Activated T-cell treated with anti-CD3 and anti-CD28 coated beads for 1 hour (primary cell): ENCODE measurements at places on chromosomes 6 and 20.

DNA sequence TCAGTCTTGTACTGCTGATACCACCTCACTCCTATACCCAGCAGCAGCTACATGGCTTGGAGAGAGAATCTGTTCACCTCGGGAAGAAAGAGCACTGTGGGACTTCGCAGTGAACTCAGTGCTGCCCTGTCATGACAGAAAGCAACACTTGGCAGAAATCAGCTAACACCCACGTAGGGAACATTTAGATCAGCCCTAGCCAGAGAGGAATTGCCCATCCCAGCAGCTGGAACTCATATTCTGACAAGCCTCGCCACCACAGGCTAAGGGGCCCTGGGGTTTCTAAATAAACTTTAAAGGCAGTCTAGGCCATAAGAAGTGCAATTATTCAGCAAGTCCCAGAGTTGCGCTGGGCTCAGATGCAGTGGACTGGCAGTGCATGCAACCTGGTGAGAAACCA, 1266.8 kb downstream of the GRIK2 start:
- no peak for DNase-seq

DNA sequence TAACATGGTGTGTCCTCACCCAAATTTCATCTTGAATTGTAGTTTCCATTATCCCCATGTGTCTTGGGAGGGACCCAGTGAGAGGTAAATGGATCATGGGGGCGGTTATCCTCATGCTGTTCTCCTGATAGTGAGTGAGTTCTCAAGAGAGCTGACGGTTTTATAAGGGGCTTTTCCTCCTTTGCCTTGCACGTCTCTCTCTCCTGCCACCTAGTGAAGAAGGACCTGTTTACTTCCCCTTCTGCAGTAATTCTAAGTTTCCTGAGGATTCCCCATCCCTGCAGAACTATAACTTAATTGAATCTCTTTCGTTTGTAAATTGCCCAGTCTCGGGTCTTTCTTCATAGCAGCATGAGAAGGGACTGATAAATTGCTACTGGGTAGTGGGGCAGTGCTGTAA, 789.3 kb downstream of the FRK start:
- no peak for DNase-seq

GRCh38 chr20:56453352-56453751, 15.1 kb upstream of the RTF2 start:
- DNase-seq, result no peak

GRCh38 chr6:13769655-13770053, 44.7 kb downstream of the MCUR1 start:
- peak; percentile 9 for DNase-seq

- DNase-seq, result no peak
Measured at GRCh38 chr6:131954775-131955107, 3.6 kb upstream of the CCN2 start.

DNA sequence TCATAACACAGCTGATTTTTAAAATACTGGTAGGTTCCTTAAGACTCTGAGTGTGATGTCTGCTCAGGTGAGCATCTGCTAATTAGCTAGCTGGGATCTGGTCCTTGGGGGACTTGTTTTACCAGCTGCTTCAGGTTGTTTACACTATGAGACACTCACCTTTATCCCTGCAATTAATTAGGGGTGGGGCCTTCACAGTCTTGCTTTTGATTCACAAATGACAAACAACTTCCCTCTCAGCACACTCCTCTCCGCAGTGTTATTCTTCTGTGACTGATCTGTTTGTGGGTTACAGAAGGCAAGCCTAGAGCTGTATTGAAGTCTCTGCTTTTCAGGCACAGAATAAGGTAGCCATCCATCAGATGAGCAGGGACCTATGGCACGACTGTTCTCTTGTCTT, 62.0 kb upstream of the CD83 start:
- DNase-seq, result no peak

- no peak for DNase-seq
Measured at GRCh38 chr6:14674458-14674857, 556.9 kb downstream of the CD83 start.

DNA sequence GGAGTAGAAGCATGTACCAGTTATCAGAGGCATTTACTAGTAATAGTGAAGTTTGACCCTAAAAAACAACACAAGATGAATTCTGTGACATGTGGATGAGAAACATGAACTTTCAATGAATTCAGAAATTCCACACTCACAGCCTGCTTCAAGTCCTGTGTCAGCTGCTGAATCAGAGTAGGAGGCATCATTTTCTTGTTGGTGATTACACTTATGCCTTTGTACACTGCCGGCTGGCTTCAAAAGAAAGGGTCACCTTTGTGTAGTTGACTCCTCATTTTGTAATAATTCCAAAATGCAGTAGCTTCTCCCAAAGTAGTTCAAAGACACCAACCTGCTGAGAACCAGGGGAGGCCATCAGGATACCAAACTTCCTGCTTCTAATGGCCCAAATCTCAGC, 165.5 kb downstream of the BACH2 start:
- no peak for DNase-seq

- DNase-seq, result no peak
Measured at GRCh38 chr6:145241039-145241438, 494.3 kb downstream of the EPM2A start.

DNA sequence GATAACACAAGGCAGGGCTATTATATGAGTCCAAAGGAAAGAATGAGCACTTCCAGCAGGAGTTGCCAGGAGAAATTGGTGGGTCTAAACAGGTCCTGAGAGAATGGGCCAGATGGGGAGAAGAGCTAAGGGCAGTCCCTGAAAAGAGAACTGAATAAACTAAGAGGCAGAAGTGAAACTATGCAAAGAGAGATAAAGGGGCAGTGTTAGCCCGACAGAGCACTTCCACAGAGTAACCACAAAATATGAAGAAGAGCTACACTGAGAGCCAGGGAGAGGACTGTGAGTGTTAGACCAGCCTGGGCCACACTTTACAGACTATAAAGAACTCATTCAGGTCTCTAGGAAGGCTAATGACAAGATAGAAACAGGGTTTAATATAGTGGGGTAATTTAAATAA, 43.8 kb downstream of the RALGAPA2 start:
- no peak for DNase-seq

DNA sequence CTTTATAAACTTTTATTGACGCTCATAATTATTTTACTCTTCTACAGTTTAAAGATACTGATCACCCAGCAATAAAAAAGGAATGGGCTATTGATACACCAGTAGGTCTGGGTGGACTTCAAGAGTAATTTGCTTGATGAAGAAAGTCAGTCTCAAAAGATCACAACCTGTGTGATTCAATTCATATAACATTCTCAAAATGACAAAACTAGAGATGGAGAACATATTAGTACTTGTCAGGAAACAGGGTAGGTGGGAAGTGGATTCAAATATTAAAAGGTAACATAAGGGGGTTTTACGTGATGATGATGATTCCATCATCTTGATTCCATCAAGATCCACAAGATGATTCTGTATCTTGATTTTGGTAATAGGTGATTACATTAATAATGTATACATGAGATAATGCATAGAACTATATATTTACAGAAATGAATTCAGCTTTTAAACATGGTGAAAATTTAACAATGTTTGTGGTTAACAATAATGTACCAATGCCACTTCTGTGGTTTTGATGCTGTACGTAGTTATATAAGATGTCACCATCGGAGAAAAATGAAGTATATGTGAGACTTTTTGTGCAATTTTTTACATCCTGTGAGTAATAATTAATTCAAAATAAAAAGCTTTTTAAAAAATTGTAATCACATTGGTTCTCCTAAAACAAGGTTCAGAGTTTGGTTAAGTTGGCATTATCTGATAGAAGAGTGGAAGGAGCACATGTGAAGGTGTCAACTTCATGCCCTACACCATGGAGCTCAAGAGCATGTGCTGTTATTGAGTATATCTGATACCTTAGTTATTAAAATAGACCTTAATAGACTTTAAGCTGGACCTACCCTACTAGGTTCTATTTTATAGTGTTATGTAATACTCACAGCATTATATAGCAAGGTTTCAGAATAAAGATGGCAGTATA, 66.3 kb upstream of the DYNLRB1 start:
- no peak for DNase-seq

GRCh38 chr6:95280686-95281273, 296.6 kb upstream of the MANEA start:
- DNase-seq, result no peak

DNA sequence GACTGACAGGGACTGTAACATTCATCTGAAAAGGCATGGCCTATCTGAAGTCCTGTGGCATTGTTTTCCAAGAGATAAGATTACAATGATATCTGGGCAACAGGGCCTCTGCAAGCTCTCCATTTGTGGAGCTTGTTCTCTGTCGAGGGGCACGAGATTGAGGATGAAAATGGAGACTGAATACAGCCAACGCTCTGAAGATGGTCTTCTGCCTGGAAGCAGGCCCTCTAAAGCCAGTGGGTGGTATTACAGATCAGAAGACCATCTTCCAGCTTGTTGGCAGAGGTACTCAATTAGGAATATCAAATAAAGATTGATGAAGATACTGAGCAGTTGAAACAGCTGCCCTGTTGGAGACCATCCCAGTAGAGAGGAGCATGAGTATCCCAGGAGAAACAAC, 288.2 kb downstream of the CENPW start:
- DNase-seq, result no peak

- DNase-seq, result no peak
Measured at GRCh38 chr6:144576871-144577270, 291.7 kb downstream of the UTRN start.

DNA sequence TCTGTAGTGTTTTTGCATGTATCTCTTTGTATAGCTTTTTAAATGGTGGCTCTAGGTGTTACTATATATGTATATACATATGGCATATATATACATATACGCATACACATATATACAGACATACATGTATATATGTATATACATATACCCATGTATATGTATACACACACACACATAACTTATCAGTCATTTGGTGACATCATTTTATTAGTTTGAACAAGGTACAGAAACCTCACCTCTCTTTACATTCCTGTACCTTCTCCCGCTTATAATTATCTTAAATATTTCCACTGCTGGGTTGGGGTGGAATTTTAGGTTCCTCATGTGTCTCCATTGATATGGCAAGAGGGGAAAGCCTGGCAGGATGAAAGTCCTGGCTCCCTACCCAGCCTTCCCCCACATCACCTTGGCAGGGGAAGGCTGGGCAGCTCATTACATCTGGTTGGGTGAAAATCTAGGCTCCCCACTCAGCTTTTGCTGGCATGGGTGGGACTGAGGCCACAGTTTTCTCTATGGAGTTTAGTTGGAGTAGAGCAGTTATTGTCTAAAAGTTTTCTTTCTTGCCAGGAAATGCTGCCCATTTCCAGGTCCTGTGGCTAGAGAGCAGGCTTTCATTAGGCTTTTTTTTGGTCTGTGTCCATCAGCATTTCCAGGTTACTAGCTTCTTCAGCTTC, 7.6 kb downstream of the GLO1 start:
- DNase-seq, result no peak

GRCh38 chr6:4606821-4607704, 169.1 kb upstream of the CDYL start:
- no peak for DNase-seq

DNA sequence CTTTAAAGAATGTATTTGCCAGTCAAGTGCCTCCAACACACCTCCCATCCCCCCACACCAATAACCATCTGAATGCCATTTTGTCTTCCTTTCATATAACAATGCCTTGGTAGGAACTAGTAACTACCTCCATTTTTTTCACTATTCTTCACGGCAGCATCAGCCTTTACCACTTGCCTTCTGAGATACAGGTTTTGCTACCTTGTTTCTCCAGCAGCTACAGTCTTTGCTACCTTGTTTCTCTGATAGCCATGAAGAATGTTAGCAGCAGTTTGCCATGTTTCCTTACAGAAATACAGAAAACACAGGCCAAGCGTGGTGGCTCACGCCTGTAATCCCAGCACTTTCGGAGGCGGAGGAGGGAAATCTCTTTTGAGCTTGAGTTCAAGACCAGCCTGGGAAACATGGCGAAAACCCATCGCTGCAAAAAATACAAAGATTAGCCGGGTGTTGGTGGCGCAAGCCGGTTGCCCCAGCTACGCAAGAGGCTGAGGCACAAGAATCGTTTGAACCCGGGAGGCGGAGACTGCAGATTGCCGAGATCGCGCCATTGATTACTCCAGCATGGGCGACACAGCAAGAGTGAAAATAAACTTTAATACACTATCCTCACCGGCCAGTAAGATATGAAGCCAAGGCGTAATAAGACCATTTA, 100.9 kb downstream of the HFE start:
- no peak for DNase-seq

GRCh38 chr6:143176090-143177021, 115.7 kb downstream of the AIG1 start:
- DNase-seq, result no peak

GRCh38 chr6:54192993-54193392, 81.8 kb downstream of the MLIP start:
- DNase-seq, result no peak

- DNase-seq, result no peak
Measured at GRCh38 chr6:158744986-158745430, 74.2 kb downstream of the EZR start.

- no peak for DNase-seq
Measured at GRCh38 chr6:154535851-154536250, 25.4 kb upstream of the CNKSR3 start.

DNA sequence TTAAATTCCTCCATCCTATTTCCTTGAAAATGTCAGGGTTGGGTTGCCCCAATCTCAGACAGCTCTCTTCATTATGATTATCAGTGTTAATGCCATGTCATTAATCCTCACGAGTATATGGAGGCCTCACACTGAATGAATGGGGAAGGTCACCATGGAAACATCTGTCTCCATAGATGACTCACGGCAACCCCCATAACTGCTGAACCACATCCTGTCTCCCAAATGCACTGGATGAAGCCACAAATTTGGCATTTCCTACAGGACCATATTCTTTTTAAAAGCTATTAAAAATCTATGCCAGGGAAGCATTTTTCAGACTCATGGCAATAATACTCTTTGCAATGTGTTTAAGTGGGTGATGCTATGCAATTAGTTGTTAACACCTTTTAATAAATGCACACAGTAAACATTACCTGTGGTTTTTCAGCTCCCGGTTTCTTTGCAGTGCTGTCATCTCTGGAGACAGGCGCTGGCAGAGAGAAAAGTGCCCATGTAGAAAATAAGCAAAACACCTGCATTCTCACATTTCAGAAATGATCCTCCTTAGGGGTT, 80.1 kb upstream of the PTPRK start:
- DNase-seq, result no peak

- DNase-seq, result no peak
Measured at GRCh38 chr20:13858439-13858838, 73.6 kb downstream of the NDUFAF5 start.

DNA sequence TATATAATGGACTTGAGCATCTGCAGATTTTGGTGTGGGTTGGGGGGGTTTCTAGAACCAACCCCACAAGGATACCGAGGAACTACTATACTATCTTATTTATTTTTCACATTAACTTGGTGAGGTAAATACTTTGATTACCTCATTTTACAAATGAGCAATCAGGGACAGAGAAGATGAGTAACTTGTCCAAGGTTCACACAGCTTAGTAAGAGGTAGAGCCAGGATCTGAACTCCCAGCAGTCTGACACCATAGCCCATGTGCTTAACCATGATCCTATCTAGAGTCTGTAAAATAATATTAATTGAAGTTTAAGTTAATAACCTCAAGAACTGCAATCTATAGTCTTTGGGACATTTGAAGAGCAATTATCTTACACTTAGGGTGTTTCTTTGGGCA, 28.6 kb downstream of the DHX35 start:
- DNase-seq, result no peak

GRCh38 chr6:84774985-84775284, 10.5 kb upstream of the TBX18 start:
- DNase-seq, result no peak
